ENCODE measurements at places on chromosomes 5 and 9.

DNA sequence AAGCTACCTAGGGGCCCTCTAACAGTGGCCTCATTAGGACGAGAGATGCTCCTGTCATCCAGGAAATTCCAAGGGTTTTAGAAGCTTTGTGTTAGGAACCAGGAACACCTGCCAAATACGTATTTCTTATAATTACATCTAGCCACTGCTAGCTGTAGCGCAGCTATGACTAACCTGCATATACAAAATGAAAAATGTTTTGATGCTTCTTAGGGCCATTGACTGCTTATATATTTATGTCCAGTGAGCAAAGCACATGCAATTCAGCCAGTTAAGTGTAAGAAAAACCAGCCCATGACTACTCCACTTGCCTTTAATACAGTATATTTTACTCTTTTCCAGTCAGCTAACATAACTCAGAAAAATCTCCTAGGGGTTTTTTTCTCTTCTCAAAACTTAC, 143.3 kb downstream of the TRPM3 start:
- no peak for DNase-seq

DNA sequence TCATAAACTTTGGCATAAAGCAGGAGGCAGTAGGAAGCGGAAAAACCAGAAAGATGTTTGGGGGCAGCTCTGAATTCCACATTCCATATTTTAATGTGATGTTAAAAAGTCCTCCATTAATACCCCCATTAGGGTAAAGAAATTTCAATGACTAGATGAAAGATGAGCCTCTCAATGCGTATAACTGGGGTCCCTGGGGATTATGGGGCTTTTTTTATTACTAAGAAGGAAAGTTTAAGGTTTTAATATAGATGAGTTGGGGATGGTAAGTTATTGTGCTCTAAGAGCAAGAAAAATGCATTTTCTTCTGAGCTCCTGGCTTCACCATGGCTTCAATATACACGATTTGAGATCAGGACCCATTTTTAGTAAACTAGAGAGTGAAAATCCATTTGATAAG, 321.9 kb downstream of the CDK5RAP2 start:
- no peak for DNase-seq

GRCh38 chr9:555493-555892, 286.0 kb upstream of the DMRT1 start:
- DNase-seq, result no peak

DNA sequence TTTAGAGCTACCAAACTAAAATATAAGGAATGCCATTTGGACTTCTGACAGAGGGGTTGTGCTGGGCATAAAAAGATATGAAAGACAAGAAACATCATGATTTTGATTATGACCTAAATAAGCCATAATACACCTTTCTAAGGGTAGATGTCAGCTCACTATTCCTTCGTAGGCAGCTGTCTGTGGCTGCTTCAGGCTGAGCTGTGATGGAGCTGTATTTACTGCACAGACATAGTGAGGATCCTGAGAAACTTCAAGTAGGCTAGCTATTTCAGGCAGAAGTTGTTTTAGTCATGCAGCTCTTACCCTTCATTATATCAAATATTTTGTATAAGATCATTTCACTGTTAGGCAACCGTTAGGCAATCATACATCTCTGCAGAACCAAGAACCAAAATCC, 511.7 kb downstream of the CDH12 start:
- no peak for DNase-seq

DNA sequence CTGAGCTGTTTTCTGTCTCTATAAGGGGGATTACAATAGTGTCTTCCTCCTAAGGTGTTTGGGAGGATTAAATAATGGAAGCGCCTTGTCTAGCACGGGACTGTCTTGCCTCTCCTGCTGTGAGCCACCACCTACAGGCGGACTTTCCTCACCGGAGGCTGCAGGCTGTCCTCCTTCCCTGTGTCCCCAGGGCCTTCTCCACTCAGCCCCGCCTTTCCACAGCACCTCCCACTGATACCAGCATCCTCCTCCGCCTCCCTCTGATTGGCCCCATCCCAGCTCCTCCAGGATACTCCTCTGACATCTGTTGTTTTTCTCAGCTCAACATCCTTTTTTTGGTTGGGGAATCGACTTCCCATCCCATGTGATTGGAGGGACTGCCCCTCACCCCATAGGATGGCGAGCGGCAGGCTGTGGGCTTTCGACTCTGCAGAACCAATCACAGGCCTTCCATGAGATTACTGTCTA, 851 bp upstream of the ZDHHC12 start:
- DNase-seq, result peak; percentile 27

GRCh38 chr5:58265246-58265930, 194.5 kb downstream of the PLK2 start:
- DNase-seq, result no peak

- no peak for DNase-seq
These were observed 167.7 kb downstream of the CCDC192 start for GRCh38 chr5:127870914-127871313.

DNA sequence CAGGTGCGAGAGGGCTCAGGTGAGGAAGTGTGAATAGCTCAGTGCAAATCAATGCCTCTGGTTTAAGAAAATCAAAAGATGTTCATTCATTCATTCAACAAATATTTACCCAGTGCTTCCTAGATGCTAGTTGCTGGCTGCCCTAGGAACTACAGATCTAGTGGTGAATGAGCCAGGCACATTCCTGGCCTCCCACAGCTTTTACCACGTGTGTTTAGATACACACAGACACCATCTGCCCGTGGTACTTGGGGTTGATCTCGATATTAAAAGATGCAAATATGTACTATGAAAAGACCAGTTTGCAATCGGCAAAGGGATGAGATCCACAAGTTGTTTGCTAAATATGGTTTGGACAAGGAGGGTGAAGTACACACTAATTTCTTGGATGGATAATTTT, 78.2 kb downstream of the GTF3C4 start:
- DNase-seq, result no peak

- DNase-seq, result no peak
These were observed 10.7 kb downstream of the PLGRKT start for GRCh38 chr9:5427005-5427404.

- DNase-seq, result no peak
These were observed 341.1 kb downstream of the ASTN2 start for GRCh38 chr9:117073539-117074341.

GRCh38 chr9:90854637-90855175, 53.1 kb downstream of the SYK start:
- DNase-seq, result no peak

- no peak for DNase-seq
These were observed 44.2 kb downstream of the NLN start for GRCh38 chr5:65766175-65766574.

GRCh38 chr9:120909904-120910303, 16.7 kb downstream of the TRAF1 start:
- no peak for DNase-seq

GRCh38 chr9:134811673-134812342, 68.8 kb upstream of the FCN2 start:
- DNase-seq, result no peak

GRCh38 chr5:100860407-100860806, 42.7 kb downstream of the ST8SIA4 start:
- DNase-seq, result no peak

DNA sequence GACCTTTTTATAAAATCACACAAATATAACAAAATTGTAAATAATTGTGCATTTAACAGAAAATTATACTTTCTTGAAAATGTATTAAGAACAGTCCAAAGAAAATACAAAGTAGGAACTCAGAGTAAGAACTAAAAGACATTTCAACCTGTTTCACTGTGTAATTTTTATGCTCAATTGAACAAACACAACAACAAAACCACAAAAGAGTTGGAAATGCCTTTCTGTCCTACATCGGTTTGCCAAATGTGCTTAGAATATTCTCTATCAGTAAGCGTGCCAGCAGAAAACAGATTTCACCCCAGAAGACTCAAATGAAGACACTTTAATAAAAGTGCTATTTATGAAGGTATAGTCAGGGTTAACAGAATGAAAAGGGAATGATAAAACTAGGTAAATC, 592.1 kb downstream of the PRELID2 start:
- DNase-seq, result no peak

- DNase-seq, result no peak
These were observed 16.8 kb downstream of the GLDC start for GRCh38 chr9:6628704-6629103.

- DNase-seq, result no peak
These were observed 5.6 kb downstream of the P4HA2 start for GRCh38 chr5:132221781-132222648.

DNA sequence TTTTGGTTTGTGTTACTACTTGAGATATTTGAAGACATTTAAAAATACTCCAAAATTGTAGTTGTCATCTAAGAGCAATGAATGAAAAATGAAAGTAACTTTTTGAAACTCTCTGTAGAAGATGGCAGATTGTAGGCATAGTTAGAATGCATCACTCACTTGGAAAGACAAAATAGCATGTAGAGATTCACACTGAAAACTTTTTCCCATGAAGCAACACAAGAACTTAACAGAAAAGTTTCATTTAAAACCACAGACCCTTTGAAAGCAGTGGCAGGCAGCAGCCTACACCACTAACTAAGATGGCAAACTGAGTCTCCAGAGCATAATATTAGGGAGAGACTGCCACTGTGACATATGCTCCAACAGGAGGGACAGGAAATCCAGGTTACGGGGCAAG, 18.9 kb upstream of the FAM174A start:
- DNase-seq, result no peak

DNA sequence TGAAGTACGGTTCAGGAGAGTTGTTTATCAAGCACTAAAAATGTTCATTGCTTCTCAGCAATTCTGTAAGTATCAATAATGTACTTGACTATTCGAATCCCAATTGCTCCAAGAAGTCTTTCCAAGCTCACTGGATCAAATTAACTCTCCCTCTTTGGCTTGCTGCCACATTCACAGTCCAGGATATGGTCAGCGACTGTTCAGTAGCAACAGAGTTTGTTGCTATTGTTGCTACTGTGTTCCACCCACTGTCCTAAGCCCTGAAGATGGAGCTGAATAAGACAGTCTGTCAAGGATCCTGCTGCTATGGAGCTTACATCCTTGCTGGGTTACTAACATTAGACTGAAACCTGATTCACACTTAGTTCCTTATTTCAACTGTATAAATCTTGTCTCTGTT, 110.8 kb downstream of the FGF10 start:
- no peak for DNase-seq

DNA sequence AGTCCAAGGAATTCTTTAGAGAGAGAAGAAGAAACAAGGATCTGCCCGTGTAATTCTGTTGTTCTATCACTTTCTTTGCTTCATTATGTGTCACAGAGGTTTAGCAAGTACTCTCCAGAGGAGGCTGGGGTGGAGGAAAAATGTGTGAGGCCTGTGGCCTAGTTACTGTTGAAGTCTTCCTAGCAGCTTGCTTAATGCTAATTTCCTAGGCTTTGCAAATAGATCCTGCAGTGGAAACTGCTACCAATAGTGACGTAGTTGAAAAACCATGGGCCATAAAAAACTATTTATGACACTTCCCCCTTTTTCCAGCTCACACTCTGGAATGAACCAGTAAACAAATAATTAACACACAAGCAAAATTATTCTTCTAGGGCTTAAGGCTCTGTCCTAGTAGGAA, 27.0 kb upstream of the C9orf72 start:
- DNase-seq, result no peak

DNA sequence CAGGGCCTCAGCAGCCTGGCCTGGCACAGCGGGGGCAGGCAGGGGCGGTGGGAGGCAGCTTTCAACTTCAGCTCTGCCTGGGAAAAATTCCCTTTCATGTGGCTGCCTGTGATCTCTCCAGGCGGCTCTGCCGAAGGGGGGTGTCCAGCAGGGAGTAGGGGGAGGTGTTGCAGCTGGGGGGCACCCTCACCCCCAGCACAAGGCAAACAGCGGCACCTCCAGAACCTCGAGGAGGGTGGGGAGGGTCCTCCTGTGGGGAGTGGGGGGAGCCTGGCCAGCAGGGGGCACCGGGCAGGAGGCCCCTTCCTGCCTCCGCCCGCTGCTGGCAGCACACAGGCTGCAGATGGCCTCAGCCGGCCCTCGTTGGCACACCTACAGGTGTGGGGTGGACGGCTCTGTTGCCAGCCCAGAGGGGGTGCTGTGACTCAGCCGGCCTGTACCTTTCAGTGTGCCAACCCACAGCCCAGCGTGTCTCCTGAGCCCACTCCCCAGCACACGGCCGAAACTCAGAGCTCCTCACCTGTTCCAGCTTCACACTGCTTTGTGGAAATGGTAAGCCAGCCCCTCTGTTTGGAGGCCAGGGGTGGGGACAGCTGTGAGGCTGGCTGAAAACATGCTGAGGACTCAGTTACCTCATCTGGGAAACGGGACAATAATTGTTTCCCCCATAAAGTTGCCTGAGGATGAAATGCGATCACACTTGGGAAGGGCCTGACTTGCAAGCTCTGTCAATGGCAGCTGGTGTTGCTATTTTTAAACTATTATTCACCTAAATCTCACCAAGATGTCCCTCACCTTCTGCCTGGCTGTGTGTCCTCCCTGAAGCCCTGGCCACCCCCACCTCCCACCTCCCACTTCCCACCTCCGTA, 37.0 kb downstream of the CXXC5 start:
- DNase-seq, result no peak

- no peak for DNase-seq
These were observed 64.4 kb downstream of the MAP1B start for GRCh38 chr5:72171667-72172066.

- DNase-seq, result no peak
These were observed 225.6 kb downstream of the SPOCK1 start for GRCh38 chr5:137273511-137273910.

DNA sequence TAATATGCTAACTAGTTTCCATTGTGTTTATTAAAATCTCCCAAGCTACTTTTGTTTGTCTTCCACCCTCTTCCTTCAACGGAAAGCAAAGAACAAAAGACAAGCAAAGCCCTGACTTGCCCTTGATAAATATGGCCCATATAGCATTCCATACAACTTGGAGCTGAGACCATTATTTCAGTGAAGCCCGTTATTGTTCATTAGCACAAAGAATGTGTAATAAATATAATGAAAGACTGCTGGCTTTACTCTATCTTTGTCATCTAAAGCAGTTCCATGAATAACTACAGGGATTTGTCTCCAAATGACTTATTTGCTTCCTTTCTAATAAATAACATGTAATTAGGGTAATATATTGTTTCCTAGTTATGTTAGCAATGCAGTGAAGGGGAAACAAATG, 270.7 kb upstream of the TLE4 start:
- DNase-seq, result no peak

DNA sequence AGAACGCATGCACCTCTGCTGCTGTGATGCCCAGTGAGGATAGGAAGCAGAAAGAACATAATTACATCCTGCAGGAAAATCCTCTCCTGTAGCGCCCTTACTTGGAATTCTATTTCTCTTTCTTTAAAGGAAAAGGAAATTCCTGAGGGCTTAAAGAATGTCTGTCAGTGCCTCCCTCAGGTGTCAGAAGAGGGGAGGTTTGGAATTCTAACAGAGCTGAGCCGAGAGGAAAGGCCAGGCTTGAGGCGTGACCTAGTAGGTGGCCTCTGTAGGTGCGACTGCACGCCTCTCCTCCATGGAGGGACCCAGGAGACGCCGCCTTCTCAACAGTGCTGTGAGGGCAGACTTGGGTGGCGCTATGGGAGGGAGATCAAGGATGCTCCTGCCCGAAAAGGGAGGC, 55.9 kb upstream of the ERCC6L2 start:
- DNase-seq, result no peak
